CD4-positive, alpha-beta T cell treated with Interleukin-15 for 4 hours (primary cell): ENCODE measurements at places on chromosomes 4 and X.

DNA sequence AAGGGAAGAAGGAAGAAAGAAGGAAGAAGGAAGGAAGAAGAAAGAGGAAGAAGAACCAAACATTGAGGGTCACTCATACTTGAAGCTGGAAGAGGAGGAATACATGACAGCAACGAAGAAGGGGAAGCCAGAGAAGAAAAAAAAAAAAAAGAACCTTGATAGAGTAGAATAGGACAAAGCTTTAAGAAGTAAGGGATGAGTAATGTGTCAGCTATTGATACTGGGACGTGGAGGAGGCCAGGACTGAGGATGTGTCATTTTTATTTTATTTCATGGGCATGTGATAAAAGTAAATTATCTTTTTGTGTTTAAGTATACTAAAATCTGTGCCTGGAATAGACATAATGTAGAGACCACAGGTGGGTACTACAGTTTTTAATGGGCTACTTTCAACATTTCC is 6.4 kb downstream of the EDA2R start:
- DNase-seq: no peak

DNA sequence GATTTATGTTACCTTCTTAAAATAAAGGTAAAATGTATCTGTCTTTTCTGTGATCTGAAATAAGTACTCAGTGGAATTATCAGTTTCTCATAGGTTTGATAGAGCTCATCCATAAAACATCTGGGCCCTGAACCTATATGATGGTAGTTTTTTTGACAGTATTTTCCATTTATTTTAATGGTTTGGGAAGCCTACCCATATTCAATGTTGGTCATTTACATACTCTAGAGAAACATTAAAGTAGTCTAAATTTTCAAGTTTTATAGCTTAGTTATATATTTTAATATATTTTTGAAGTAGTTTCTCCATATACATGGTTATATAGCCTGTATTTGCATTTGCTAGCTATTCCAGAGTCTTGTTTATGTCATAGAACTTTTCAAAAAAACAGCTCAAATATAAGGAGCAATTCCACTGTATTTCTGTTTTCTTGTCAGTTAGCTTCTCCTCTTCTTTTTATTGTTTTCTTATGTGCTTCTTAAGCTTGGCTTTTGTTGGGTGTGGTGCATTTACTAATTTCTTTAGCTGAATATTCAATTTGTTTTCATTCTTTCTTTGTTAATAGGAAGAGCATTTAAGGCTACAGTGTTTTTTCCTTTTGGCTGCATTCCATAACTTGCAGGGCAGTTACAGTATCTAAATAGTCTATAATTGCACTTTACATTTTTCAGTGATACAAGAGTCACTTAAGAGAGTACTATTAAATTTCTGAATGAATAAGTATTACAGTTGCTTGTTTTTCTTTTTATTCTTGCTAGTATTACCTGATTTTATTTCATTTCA is 181.4 kb downstream of the DKK2 start:
- DNase-seq: no peak

GRCh38 chr4:87185146-87185870 is 35.1 kb downstream of the KLHL8 start:
- DNase-seq: no peak

- no peak for DNase-seq
Observed at GRCh38 chrX:129786210-129786651, 6.5 kb downstream of the SASH3 start.

- DNase-seq: no peak
Observed at GRCh38 chr4:7034262-7035081, 8.7 kb upstream of the TADA2B start.

GRCh38 chr4:11287055-11287454 is 141.6 kb downstream of the HS3ST1 start:
- DNase-seq: no peak

DNA sequence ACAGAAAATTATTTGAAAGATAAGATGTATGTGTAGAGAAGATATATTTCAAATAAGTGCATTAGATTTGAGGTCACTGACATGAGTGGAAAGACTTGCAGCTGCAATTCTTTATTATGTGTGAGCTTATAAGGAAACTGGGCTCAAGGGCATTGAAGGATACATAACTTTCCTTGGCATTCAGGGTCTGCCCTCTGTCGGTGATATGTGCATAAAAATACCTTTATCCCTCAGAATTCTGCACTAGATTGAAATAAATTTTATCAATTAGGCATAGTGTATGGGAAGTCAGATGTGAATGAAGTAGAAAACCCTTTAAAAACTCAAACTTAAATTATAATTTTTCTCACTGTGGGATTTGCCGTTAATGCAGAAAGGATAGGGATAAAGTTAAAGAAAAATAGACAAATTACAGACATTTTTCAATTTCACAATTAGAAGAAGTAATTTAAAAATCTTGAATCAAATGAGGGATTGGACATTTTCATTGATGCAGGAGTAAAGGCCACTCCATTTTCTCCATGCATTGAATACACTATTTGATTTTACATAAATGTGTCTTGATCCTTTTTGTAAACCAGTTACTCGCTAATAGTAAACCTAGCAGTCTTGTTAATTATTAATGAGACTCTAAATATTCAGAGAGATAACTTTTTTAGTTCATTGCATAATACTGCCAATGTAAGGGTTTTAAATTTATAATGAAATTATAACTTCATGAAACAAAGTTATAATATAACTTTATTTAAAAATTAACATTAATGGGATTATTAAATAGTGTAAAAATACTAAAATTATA is 21.0 kb upstream of the ETNPPL start:
- no peak for DNase-seq

DNA sequence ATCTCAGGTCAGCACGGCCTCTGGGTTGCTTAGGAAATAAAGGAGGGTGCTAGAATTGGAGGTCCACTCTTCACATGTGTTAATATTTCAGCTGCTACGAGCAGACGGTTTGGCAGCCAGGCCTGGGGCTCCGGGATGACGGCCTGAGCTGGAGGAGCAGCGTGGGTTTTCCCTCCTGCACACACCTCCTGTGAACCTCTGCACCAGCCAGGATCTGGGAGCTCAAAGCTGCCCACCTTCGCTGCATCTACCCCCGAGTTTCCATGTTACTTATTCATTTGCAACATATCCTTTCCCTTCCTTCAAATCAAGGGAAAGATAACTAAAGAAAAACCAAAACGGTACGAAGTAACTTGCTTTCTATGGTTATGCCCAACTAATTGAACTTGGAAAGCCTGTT is 13.6 kb downstream of the STOX2 start:
- DNase-seq: no peak

DNA sequence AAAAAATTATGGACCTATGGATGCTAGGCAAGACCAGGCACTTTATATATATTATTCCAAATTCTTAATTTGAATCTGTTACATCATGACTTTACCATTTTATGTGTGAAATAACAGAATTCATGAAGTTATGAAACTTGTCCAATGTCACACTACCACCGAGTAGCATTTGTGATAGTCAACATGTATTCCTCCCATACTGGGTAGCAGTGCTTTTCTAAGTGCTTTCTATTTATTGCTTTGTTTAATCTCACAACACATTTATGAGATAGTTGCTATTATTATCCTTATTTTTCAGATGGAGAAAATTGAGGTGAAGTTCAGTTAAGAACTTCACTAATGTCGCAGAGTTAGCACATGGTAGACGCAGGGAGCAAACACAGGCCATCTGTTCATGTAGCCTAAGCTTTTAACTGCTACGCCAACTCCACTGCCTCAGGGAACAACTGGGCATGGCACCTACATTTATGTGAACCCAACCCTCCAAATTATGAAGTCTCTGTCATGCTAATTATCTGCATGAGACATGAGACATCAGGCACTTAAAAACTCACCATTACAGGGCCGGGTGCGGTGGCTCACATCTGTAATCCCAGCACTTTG is 20.8 kb downstream of the GUCY1A1 start:
- no peak for DNase-seq

- no peak for DNase-seq
Observed at GRCh38 chrX:3141031-3141430, 99.8 kb downstream of the ARSF start.

GRCh38 chr4:35925806-35926205 is 318.5 kb downstream of the ARAP2 start:
- DNase-seq: no peak

DNA sequence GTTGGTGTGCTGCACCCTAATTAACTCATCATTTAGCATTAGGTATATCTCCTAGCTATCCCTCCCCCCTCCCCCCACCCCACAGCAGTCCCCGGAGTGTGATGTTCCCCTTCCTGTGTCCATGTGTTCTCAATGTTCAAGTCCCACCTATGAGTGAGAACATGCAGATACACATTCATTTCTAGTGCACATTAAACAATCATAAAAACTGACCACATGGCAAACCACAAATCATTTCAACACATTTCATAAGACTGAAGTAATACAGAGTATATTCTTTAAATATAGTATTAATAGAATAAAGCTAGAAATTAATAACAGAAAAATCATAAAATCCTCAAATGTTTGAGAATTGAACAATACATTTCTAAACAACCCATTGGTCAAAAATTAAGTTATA is 34.1 kb downstream of the PRKG2 start:
- DNase-seq: no peak

DNA sequence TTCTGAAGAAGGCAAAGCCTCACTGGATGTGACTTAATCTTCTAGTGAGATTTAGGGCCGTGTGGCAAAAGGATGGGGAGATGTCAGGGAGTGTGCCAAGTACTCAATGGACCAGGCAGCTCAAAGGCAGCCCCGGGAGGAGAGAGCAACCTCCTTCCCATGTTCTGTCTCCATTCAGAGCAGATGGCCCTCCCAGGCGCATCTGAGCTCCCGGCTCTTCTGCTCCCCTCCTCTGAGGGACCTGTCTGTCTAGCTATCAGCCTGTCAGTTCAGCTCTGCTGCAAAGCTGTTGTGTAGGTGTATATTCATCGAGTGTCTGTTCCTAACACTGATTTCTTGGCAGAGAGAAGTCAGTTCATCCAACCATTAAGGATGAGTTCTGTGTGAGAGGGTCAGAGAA is 10.9 kb upstream of the PORCN start:
- no peak for DNase-seq

DNA sequence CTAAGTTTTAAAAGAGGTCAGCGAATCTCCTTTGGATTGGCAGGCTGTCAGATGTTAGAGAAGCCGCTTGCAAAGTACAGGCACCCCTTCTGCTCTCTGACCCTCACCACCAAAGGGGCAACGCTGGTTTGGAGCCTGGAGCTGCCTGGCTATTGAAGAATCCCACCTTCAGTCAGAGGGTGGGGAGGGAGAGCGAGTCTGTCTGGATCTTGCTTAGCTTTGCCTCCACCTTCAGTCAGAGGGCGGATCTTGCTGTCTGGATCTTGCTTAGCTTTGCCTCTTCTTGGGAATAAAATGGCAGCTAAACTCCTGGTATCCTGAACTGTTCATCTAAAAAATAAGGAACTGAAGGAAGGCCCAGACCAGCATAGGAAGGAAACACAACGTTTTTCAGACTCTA is 7.3 kb downstream of the CCDC110 start:
- DNase-seq: no peak

GRCh38 chr4:109177096-109177810 is 125.2 kb downstream of the COL25A1 start:
- DNase-seq: no peak

- no peak for DNase-seq
Observed at GRCh38 chrX:74814681-74815080, 110.6 kb downstream of the NEXMIF start.

DNA sequence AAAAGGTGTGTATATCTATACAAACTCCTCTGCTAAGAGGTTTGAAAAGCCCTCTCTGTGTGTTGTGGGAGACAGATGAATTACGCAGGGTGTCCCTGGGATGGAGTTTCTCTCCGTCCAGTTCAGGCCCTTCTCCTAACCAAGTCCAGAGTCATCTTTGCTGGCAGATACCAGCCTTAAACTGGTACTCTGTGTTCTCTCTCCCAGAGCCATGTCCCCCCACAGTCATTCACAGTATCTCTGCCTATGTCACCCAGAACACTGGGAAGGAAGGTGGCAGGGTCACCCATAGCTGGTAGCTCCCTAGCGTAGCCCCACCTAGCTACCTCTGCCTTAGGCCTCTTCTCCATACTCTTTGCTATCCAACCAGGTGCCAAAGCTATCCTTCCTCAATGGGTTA is 8.9 kb downstream of the AMER1 start:
- no peak for DNase-seq

DNA sequence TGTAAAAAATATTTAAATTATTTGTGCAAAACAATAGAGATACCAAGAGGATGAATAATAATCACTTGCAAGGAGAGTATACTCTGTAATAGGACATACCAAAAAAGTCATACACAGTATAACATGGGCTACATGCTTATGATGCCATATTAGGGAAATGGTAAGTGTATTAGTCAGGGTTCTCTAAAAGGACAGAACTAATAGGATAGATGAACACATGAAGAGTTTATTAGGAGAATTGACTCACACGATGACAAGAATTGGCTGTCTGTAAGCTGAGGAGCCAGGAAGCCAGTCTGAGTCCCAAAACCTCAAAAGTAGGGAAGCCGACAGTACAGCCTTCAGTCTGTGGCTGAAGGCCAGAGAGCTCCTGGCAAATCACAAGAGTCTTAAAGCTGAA is 151.2 kb downstream of the DTHD1 start:
- DNase-seq: no peak

- no peak for DNase-seq
Observed at GRCh38 chr4:153509724-153510123, 43.6 kb downstream of the TMEM131L start.

DNA sequence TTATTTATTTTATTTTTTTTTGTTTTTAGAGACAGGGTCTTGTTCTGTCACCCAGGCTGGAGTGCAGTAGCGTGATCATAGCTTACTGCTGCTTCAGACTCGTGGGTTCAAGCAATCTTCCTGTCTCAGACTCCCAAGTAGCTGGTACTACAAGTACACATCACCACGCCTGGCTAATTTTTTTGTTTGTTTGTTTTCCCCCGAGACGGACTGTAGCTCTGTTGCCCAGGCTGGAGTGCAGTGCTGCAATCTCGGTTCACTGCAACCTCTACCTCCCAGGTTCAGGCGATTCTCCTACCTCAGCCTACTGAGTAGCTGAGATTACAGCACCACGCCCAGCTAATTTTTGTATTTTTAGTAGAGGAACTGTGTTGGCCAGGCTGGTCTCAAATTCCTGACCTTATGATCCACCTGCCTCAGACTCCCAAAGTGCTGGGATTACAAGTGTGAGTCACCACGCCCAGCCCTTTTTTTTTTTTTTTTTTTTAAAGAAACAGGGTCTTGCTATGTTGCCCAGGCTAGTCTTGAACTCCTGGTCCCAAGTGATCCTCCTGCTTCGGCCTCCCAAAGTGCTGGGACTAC is 32.2 kb downstream of the COPS4 start:
- DNase-seq: no peak

GRCh38 chrX:81377329-81377728 is 175.4 kb downstream of the SH3BGRL start:
- DNase-seq: no peak

DNA sequence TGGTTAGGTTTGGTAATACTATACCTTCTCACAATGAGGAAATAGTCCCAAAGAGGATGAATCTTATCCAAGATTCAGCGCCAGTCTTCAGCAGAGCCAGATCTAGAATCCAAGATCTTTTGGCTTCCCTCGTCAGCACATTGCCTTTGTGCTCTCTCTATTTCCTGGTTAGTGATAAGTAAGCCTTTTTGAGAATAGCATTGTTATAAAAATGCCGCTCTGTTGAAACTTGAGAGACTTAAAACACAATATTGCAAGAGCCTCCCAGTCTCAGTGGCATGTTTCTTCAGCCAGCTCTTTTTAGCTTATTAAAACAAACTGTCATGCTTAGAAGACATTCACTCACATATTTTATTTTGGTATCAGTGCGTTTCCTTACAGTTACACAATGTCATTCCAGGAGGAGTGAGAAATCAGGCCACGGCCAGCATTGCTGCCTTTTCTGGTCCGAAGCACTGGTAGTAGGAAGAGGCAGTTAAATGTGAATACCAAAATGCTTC is 141.4 kb downstream of the KLHL8 start:
- no peak for DNase-seq

GRCh38 chr4:40395166-40395900 is 60.2 kb downstream of the CHRNA9 start:
- DNase-seq: no peak
